Stimulated activated CD4-positive, alpha-beta T cell treated with anti-CD3 and anti-CD28 coated beads, Interleukin-15, amount 100 ng/mL, for 1 hour (primary cell): ENCODE measurements at places on chromosomes 2 and 18.

- DNase-seq, result no peak
Measured at GRCh38 chr18:56112984-56113383, 525.0 kb upstream of the TCF4 start.

DNA sequence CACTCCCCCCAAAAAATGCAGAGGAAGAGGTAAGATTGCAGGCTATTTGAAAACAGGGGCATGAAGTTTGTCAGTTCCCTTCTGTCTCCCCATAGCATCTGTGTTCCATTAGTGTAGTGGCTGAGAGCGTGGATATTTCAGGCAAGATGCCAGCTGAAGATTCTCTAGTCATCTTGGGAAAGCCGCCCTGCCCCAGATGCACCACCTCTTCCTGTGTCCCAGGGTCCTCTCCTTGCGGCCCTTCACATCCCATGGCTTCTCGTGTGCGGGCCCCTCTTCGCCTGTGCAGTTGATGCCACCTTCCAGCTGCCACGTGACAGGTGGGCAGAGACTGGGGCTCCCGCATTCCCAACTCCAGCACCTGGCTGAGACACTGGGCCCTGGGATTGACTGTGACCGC is 16.1 kb downstream of the TMEM127 start:
- no peak for DNase-seq

DNA sequence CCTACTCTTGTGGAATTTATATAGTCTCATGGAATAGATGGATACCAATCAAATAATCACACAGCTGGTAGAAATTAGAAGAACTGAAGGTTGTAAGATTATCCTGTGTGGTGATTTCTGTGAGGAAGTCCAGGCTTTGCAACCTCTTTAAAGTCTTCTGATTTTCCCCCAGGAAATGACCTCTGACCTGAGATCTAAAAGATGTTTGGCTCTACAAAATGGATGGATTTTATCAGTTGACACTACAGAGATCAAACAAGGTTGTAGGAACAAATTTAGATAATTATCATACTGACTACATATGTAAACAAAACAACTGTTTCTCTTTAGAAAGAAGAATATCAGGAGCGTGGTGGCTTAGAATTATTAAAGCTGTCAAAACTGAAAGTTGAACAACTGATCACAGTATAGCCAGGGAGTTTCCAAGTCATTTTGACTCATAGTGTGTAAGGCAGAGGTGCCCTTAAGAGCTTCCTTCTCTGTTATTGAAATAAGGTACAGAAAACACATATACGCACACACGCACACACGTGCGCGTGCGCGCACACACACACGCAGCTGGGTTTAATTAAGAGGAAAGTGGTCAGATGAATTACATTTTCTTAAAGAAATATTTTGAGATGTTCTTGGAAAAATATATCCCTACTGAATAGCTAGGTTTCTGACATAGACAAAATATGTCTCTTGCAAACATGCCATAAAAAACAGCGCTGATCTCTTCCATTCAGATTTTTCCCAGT is 35.5 kb upstream of the PELI1 start:
- DNase-seq, result no peak

DNA sequence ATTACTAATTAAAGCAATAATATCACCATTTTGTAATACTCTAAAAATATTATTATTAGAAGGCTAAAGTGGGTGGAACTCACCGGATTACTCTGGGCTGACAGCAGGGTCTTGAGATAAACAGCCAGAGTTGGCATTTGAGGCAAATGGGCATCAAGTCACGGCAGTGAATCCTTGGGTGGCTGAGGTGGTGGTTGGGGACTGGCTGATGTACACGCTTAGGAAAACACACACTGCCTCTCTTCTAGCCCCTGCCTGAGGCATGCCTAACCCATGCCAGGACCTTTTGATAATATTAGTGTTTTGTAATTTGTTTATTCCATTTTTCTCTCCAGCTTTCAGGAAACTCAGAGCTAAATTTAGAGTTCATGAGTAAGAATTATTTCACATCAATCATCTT is 76.8 kb downstream of the ACKR3 start:
- no peak for DNase-seq

- DNase-seq, result no peak
Measured at GRCh38 chr2:119659601-119660342, 19.2 kb upstream of the TMEM177 start.

GRCh38 chr18:79917853-79918614 is 33.4 kb downstream of the SLC66A2 start:
- no peak for DNase-seq

DNA sequence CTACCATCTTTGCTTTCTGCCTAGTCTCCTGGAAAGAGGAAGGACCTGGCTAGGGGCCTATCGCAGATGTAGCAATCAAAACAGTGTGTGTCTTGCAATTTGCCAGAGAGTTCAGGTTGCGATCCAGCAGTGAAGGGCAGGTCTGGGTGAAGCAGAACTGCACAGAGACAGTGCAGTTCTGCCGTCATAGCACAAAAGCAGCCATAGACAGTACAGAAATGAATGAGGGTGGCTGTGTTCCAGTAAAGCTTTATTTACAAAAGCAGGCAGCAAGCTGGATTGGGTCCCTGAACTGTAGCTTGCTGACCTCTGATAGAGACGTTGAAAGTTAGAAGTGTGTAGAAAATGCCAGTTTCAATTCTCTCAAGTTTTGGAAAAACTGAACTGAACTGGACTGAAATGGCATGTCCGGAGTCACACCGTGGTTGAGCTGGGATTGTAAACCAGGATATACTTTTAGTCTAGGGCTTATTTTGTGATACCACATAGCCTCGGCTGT is 186.8 kb downstream of the LTBP1 start:
- DNase-seq, result no peak

DNA sequence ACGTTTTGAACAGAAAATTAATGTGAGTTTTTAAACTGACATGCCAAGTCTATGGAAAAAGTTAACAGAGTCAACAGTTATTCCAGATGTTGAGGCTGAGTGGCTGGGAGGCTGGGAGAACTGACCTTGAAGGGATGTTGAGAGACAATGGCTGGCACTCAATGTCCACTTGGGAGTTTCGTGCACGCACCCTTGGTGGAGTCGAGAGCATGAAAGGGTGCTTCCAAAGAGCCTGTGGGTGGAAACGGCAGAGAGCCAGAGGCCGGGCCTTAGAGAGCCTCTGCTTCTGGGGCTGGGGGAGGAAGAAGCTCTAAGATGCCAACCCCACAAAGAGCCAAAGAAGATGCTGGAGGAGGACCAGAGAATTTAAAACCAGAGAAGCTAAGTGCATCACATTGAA is 63.4 kb upstream of the L3MBTL4 start:
- DNase-seq, result no peak

DNA sequence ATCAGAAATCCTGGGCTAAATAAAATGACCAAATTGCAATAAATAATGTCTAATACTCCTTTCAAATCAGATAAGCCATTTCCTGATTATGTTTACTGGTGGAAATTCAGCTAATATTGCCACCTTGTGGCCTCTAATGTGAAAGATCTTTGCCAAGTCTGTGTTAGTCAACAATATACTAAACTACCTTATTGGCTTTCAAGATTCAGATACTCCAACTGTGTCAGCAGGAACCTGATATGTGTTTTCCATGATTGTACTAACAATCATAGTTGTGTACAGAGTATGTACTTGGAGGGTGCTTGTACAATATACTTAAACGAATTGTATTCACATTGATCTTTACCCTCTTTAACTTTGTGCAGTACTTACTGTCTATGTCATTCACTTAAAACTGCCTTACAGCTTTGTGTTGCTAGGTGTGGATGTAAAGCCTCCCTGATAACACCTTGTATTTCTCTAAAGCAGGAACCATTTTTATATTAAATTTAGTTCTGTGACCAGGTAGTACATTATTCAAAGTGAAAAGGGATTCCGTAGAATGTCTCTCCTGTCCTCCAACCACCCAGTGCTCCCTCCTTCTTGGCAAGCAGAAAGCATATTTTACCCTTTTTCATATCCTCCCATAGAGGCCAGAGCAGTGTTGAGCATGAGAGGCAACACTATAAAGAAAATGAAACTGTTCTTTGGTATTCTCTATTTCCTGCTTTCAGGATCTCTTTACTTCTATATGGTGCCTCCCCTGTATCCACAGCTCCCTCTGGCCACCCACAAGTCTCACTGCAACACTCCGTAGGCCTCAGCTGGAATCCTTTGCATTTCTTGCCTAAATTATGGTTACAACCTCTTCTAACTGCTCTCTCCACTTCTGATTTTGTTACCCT is 75.2 kb upstream of the C2orf15 start:
- DNase-seq, result no peak

- no peak for DNase-seq
Measured at GRCh38 chr2:197710424-197711042, 5.4 kb downstream of the MARS2 start.

GRCh38 chr18:77165503-77166188 is 33.1 kb upstream of the MBP start:
- no peak for DNase-seq

DNA sequence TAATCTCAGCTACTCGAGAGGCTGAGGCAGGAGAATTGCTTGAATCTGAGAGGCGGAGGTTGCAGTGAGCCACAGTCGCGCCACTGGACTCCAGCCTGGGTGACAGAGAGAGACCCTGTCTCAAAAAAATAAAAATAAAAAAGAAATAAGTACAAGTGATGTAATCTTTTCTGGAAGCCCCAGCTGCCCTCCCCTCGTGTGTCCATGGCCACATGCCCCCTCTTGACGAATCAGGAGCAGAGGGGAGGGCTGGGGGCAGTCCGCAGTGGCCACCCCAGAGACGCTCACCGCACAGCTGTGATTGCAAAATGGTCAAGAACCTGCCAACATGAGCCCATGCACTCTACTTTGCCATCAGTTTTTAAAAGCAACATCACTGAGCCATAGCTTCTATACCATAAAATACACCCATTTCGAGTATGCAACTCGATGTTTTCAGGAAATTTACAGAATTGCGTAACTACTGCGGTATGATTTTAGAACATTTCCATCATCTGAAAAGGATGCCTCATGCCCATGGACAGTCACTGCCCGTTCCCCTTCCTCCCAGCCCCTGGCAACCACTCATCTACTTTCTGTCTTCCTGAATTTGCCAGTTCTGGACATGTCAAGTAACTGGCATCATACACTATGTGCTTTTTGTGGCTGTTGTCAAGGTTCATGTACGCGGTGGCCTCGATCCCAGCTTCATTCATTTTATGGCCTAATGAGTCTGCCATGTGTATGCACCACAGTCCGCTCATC is 88.1 kb downstream of the NDUFA10 start:
- no peak for DNase-seq

DNA sequence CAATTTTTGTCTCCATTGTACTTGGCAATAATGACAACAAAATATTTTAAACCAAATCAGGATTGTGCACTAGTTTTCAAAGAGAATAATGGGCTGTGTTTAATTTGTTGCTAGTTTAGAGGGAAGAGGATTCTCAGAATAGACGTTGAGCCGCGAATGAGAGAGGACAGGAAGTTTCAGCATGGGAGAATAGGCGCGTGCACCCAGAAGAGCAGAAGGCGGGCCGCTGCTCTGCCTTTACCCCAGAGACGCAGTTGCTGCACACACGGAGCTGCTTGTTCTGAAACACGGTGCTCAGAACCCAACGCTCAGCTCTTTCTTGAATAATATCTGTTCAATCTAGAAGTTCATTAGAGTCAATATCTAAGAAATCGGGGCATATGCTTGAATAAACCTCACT is 223.4 kb downstream of the MYT1L start:
- no peak for DNase-seq

DNA sequence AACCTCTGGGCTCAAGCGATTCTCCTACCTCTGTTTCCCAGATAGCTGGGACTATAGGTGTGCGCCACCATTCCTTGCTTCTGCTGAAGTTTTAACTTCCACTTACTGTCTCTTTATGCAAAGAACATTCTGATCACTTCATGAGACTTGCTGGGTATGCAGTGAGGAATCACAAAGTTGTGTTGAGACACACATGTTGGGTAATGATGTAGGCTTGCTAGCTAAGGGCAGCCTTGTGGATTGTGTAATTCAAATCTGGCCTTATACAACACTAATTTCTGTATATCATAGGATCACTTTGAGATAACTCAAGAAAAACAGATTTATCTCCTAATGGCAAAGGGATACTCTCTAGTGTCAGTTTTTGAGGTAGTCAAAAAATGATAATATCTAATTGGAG is 24.2 kb downstream of the XRCC5 start:
- no peak for DNase-seq

GRCh38 chr2:30398084-30398873 is 48.8 kb upstream of the LCLAT1 start:
- no peak for DNase-seq

DNA sequence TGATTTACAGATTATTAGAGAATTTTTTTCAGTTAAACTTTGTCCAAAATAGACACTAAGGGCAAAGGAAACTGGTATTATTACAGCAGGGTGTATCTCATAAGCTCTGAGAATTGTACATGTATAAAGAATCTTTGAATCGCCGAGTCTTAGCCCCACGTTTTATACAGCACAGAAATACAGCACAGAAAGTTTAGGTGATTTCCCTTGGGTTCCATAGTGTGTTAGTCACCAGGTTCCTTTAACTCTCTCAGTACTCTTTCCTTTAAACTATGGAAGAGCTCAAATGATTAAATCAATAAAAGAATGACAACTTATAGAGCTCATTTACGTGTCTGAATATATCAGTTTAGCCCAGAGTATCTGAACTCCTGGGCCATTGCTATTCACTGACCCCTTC is 256.8 kb downstream of the NEDD4L start:
- DNase-seq, result no peak

DNA sequence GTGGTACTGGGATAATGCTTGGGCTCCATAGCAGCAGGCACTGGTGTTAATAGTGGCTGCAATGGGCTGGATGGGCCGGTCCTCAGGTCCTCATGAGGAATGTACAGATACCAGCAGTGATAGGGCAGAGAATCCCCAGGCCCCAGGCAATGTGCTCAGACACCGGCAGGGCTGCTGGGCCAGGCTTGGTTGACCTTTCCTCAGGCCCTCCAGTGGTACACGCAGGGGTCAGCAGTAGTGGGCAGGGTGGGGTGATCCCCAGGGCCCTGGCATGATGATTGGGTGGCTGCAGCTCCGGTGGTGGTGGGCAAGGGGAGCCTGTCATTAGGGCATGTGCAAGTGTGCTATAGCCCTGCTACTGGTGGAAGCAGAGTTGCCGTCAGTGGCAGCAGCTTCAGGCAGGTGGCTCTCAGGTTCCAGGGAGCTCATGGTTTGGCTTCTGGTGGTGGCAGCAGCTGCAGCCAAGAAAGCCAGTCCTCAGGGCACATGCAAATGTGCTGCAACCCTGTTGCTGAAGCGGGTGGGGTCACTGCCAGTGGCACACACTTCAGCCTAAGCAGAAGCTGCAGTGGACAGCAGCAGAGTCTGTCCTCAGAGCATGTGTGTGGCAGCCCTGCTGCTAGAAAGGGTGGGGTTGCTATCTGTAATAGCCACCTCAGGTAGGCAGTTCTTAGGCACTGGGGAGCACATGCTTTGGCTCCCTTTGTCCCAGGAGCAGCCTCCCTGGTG is 56.8 kb downstream of the CCNT2 start:
- DNase-seq, result no peak

DNA sequence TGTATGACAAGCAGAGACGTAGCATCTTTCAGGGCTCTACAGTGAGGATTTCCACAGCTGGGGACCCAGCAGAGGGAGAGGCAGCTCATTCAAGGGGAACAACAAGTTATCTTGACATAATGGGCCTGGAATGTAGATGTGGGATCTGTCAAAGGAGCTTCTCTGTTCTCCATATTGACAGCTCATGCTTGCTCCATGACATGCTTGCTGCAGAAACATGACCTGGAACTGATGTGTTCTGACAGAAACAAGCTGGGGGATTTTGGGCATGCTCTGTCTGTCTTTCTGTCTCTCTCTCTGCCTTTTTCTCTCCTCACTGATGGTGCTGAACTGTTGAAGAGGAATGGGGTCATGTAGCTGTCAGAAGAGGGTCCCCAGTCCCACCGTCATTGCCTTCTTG is 79.6 kb downstream of the MMADHC start:
- DNase-seq, result no peak
